NCI-H1417 (cell line): ENCODE measurements at places on chromosomes 13 and 19.

- DNase-seq, result peak; percentile 96
Observed at GRCh38 chr19:50333737-50334617, 4.8 kb upstream of the KCNC3 start.

GRCh38 chr13:44050450-44051063, 170.9 kb downstream of the LACC1 start:
- DNase-seq, result peak; percentile 61

DNA sequence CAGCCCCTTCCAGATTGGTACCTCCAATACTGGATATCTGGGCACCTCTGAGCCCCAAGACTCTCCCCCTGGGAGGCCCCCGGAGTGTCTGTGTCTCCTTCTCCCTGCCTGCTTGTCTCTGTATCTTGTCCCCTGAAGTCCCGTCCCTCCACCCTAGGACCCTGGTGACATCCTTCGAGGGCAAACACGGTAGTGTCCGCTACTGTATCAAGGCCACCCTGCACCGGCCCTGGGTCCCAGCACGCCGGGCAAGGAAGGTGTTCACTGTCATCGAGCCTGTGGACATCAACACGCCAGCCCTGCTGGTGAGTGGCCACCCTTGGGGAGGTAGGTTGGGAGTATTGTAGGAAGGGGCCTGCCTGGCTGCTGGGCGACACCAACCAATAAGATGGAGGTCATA, 844 bp downstream of the ARRDC2 start:
- no peak for DNase-seq

DNA sequence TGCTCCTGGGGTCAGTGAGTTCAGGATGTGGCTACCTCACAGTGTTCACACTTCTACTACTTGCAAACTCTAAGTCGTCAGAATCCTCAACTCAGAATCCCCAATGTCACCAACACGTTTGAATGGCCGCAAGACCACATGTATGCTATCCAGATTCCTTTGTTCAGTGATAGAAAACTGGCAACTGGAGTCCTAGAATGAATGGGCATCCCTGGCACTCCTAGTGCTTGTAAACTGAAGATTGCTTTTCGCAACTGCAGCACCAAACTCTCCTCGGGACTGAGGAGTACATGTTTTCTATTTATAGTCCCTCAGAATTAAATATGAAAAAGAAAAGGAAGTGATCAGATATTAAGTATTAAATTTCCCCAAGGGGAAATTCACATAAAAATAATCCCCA, 4.9 kb downstream of the SMAD9 start:
- DNase-seq, result peak; percentile 52

DNA sequence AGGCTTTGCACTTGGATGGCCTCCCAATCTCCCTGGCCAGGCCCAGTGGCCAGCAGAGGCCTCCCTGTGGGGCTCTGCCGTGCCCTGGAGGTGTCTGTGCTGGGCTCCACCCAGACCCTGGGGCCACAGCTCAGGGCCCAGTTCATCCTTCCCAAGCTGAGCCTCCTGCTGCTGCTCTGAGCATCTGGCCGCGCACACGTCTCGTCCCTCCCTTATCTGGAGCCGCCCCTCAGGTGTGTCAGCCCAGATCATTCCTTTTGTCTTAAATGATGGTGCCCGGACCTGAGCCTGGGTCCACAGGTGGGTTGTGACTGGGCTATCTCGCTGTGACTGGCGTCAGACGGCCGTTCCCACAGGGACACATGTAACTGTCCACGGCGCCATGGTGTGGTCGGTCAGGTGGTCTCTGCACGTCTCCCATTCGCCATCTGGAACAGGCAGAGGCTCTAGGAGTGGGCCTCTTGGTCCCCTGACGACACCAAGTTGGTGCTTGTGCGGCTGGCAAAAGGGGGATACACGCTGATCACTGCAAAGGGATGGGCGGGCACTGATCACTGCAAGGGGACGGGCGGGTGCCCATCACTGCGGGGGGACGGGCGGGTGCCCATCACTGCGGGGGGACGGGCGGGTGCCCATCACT, 14.3 kb upstream of the ZNF554 start:
- DNase-seq, result no peak

DNA sequence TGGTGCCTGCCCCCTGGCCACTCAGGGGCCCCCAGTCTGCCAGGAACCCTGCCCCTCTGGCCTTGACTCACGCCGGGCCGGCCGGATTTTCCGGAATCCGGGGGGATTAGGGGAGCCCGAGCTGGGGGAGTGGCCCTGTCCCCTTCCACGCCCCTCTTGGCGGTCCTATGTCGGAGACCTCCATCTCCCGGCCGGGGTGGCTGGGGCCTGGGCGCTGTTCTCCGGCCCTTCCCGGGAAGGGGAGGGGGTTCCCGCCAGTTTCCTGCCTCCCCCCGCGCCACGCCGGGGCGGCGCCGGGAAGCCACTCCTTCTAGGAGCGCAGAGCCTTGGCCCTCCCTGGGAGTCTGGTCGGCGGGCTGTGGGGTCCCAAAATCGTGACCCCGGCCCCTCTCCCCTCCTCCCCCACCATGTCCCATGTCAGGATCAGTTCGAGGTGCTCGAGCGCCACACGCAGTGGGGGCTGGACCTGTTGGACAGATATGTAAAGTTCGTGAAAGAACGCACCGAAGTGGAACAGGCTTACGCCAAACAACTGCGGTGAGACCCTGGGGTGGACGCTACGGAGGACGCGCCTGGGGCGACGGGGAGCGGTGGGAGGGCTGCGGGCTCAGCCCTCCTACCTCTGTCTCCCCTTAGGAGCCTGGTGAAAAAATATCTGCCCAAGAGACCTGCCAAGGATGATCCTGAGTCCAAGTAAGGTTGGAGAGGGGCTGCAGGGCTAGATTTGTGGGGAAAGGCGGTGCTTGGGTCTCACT, 1.3 kb downstream of the TRIP10 start:
- peak; percentile 69 for DNase-seq

- DNase-seq, result no peak
Observed at GRCh38 chr19:49152119-49152550, 3.1 kb downstream of the HRC start.

GRCh38 chr19:2602391-2603181, 99.9 kb downstream of the GNG7 start:
- peak; percentile 25 for DNase-seq

- DNase-seq, result no peak
Observed at GRCh38 chr13:92224825-92225224, 826.4 kb downstream of the GPC5 start.

DNA sequence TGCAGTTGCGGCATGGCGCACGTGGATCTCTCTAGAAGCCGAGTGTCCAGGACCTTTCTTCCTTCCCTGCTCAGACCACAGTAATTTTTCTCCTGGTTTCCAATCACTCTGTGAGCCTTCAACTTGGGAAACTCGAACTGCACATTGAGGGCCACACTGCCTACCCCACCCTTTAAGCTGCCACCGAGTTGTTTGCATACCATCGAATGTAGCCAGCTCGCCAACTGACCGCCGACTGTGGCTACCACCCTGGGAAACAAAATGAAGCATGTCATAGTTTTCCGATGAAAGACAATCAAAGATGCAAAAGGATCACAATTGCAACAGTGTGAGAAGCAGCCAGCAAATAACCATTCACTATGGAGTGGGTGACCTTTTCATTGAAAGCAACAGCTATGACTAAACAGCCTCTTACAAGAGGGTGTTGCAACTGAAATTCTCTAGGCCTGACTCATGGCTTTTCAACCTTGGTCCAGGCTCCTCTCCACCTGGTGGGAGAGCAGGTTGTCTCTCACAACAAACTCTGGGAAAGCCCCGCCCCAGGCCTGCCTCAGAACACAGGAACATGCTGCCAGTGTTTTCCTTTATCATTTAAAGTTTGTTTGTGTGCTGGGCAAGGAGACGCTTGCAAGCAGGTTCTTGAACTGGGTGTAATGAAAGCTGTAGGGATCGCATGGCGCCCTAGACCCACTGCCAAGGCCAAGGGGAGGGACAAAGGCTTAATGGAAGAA, 141.7 kb upstream of the SERP2 start:
- no peak for DNase-seq

DNA sequence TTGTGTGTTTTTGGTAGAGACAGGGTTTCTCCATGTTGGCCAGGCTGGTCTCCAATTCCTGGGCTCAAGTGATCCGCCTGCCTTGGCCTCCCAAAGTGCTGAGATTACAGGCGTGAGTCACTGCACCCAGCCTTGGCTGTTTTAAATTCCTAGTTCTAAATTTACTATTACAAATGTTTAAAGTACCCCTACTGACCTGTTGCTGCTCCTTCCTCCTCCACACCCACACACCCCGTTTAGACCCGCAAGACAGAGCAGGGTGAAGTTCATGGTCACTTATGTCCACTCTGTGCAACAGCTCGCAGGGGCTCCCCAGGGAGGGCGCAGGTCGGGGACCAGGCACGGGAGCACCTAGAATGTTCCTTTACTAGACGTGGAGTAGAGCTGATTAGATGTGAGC, 28.7 kb downstream of the TMEM161A start:
- no peak for DNase-seq

DNA sequence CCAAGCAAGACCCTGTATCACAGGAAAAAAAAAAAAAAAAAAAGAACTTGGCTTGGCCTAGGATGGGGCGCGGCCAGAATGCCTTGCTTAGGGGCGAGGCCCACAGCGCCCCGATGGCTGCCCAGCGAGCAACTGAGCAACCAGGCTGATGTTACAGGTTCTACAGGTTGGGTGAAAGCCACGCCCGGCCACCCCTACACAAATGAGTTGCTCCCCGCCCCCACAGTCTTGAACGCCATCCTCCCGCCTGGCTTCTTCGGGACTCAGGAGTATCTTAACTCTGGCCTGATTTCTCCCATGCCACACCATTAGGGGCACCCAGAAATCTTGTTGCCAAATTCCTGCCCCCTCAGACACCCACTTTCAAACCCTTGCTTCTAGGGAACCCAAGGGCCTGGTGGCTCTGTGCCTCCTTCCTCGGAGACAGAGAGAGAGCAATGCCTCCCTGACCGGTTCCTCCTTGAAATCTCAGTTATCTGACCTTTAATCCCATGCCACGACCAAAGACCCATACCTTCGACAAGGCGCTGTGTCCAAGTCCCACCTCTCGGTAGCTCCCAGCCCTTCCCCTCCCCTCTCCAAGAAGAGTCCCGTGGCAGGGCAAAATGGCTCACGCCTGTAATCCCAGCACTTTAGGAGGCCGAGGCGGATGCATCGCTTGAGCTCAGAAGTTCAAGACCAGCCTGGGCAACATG, 1.1 kb upstream of the CBLC start:
- DNase-seq, result no peak

DNA sequence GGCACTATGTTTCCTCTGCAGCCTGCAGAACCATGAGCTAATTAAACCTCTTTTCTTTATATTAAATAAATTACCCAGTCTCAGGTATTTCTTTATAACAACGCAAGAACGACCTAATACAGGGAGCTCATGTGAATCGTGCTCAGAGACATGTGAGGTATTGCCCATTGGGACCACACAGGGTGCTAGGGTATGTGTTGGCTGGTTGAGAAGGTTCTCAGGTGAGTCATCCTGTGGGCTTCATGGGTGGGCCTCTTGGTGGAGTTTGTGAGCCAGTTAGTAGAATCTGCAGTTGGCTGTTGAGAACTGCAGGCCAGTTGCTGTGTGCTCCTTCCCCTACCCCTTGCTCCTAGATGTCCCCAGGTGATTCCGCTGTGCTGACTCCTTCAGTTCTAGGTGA, 163.0 kb downstream of the HS6ST3 start:
- DNase-seq, result no peak

DNA sequence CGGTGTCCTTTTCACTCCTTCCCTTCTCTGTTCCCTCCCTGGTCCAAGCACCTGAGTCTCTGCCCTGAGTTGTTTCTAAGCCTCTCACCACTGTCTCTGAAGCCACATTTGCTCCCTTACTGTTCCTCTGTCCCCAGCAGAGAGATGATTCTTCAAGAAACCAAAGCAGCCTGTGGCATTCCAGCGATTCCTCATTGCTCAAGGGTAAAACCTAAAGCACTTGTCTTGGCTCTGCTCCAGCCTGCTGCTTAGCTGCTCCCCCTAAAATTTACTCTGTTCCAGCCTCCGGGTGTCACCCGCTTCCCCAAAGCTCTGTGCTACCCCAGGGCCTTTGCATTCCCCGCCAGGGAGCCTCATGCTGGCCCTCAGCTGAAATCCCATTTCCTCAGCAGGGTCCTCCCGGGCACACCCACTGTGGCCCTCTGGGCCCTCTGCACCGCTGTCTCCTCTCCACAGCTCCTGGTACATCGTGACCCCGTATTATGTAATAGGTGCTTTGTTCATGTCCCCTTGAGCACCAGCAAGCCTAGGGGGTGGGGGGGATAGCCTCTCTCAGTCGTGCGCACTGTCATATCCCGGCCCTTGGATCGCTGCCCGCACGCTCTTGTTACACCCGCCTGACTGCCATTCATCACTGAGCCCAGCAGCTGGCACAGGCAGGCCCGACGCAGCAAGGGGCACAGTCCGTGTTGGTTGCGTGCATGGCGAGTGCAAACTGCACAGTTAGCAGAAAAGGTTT, 15.8 kb downstream of the TECR start:
- peak; percentile 97 for DNase-seq

- no peak for DNase-seq
Observed at GRCh38 chr19:54376610-54377285, 12.0 kb upstream of the LAIR1 start.

DNA sequence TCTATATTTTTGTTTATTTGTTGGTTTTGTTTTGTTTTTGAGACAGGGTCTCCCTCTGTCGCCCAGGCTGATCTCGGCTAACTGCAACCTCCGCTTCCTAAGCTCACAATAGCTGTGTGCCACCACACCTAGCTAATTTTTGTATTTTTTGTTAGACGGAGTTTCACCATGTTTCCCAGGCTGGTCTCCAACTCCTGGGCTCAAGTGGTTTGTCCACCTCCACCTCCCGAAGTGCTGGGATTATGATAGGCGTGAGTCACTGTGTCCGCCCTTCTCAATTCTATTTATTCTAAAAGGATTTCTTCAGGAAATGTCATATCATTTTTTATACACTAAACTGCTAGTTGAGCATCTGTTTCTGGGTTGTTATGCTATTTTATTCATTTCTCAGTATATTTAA, 1206.0 kb downstream of the OLFM4 start:
- DNase-seq, result no peak

DNA sequence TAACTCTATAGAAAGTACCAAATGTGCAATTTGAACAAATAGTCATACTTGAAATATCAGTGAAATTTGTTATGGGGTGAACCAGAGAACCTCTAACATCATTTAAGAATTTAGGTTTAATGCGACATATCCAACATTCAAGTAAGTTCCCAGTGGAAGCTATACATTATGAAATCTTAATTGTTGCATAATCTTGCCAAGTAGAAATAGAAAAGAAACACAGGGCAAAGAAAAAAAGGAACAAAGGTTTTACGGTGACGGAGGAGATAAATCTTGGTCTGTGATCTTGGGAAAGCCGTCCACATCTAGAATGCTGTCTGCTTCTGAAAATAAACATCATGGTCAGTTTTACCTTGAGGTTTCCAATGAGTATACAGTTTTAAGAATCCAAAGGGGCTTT, 445.7 kb downstream of the RFC3 start:
- DNase-seq, result no peak

DNA sequence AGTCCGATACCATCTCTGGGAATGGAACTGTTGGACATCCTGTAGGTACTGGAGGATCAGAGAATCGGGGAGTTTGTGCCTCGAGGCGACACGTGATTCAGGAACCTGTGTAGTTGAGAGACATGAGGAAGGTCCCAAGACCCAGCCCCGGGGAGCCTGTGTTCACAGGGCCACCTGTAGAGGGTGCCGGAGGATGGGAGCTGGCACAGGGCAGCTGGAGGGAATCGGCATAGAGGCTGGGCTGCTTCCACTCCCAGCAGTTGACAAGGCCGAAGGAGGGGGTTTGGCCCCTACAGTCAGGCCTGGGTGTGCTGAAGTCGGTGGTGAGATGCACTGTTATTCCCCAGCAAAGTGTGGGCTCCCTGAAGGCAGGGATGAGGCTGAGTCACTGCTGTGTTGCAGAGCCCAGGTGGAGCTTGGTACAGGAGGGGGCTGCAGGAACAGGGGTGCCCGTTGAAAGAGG, 2.5 kb upstream of the ISYNA1 start:
- DNase-seq, result no peak

- no peak for DNase-seq
Observed at GRCh38 chr13:39016087-39016486, 21.8 kb downstream of the PROSER1 start.
